ENCODE measurements at places on chromosomes 11 and 22. TPM values are rescaled to one million over a fixed set of nuclear protein-coding genes. Genes with fewer than 3 reads are reported as not detected.

- no peak for DNase-seq
Measured at GRCh38 chr22:26671317-26672059, 14.1 kb downstream of the MIAT start.

FDX1 gene
- 10.3 TPM for total RNA-seq

DNA sequence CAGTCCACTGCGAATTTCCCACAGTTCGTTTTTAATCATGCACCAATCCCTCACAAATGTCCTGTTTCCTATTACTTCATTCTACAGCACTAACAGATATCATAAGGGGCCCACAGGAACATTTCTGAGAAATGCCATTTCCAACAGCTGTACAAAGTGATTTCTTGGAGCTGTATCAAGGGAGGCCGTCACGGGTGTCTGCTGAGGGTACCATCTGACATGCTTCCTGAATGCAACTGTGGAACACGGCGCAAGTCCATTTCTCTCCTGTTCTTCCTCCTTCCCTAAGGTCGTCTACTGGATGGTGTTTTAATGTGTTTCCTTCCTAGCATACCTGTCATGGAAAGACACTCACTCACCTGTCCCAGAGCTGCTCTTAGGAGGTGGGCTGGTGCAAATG lies 320.7 kb downstream of the LARGE1 start:
- DNase-seq: no peak

DNA sequence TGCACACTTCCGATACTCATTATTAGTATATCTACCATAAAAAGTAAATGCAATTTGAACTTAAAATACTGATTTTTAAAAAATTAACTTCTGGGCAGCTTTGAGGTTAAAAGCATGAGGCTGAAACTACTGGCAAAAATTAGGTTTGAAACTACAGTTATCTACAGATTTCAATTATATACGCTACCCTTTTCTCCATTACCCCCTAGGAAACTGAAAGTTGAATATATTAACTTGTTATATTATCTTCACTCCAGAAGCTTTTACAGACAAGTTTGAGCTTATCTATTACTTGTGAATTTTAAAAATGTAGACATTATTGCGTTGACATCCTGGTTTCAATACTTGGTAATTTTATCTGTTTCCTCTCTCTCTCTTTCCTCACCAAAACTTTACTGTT lies 96.7 kb upstream of the DDI1 start:
- DNase-seq: no peak

GRCh38 chr11:5200582-5200981 lies at the start of gene OR51V1:
OR51V1 (minus strand) TSS chr11:5200682; CDS start chr11:5200682, 0 bp downstream.
- DNase-seq: no peak

OR8K3 gene
- not detected for total RNA-seq

GRCh38 chr22:39577366-39577765 lies 6.8 kb downstream of the CACNA1I start:
- no peak for DNase-seq
